Naive thymus-derived CD8-positive, alpha-beta T cell (primary cell): ENCODE measurements at places on chromosomes 16 and 17. TPM values are rescaled to one million over a fixed set of nuclear protein-coding genes. Genes with fewer than 3 reads are reported as not detected.

DNA sequence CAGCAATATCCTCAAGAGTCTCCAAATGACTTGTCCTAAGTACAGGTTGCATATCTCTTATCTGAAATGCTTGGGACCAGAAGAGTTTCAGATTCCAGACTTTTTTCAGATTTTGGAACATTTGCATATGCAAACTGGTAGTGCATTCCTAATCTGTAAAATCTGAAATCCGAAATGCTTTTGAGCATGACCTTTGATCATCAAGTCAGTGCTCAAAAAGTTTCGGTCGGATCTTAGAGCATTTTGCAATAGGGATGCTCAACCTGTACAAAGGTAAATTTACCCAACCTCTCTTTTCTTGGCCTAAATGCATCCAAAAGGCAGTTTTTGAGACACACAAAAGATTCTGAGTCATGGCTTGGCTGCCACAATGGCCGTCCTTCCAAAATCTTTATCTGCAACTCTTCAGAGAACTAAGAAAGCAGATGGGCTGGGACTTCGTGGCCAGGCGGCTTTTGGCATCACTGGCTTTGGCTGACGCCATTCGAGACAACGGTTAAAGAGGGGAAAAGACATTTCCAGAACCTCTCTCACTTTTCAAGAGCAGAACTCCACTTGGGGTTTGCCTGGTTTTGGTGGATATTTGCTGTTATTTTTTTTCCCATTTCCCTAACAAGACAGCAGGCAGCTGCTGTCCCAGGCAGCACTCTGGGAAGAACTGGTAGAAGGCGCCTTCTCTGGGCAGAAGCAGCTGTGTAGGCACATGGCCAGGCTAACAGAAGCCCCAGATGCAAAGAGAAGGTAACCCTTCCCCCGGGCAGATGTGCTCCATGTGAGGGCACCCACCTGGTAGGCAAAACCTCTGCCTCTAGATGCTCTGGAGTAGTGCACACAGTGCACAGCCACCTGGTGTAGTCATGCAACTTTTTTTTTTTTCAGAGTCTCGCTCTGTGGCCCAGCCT is 8.9 kb downstream of the CPPED1 start:
- no peak for DNase-seq
- H3K4me3 ChIP-seq, result no peak overlapping the region
- peaks cover 8% of the 10 kb centered on the region for H3K36me3 ChIP-seq
- H3K27me3 ChIP-seq, result no peaks in the 10 kb centered on the region

DNA sequence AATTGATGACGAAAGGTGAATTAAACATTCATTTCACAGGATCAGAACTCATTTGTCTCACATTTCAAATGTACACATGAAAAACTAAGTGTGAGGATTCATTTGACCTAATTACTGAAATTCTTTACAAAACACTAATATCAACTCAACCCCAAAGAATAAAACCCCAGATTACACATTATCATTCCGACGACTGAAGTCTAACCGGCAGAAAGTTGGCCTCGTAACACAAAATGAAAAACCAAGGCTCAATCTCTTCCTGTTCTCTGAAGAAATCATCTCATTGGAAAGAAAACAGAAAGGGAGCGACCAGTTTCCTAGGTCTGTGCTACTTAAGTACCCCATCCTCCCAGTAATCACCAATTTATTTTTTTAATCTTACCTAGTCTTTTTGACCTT is 1.8 kb downstream of the JPT1 start:
- H3K27me3 ChIP-seq, result no peaks in the 10 kb centered on the region
- H3K4me3 ChIP-seq, result peak overlapping the region; percentile 91
- H3K36me3 ChIP-seq, result no peaks in the 10 kb centered on the region
- peaks cover 37% of the 10 kb centered on the region for H3K4me1 ChIP-seq

- no peaks in the 10 kb centered on the region for H3K36me3 ChIP-seq
- H3K4me3 ChIP-seq, result no peak overlapping the region
Measured at GRCh38 chr16:56228476-56228875, 37.2 kb downstream of the GNAO1 start.

DNA sequence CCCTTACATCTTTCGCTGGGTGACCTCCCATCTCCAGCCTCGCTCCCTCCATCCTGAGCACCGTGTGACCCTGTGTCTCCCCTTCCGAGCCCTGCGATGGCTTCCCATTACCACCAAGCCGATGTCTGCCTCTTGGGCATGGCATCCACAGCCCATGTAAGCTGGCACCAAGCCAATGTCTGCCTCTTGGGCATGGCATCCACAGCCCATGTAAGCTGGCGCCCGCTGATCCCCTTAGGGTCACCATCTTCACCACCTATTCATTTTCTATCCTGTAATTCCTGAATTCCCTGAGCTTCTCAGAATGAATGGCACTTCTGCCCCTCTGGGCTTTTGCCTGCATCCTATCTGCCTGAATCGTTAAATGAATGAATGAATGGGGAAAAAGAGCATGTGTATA is 478.2 kb upstream of the CCL2 start:
- no peak for DNase-seq
- peaks cover 39% of the 10 kb centered on the region for H3K27me3 ChIP-seq
- H3K4me3 ChIP-seq, result no peak overlapping the region
- H3K36me3 ChIP-seq, result no peaks in the 10 kb centered on the region
- H3K4me1 ChIP-seq, result peaks cover 2% of the 10 kb centered on the region

DNA sequence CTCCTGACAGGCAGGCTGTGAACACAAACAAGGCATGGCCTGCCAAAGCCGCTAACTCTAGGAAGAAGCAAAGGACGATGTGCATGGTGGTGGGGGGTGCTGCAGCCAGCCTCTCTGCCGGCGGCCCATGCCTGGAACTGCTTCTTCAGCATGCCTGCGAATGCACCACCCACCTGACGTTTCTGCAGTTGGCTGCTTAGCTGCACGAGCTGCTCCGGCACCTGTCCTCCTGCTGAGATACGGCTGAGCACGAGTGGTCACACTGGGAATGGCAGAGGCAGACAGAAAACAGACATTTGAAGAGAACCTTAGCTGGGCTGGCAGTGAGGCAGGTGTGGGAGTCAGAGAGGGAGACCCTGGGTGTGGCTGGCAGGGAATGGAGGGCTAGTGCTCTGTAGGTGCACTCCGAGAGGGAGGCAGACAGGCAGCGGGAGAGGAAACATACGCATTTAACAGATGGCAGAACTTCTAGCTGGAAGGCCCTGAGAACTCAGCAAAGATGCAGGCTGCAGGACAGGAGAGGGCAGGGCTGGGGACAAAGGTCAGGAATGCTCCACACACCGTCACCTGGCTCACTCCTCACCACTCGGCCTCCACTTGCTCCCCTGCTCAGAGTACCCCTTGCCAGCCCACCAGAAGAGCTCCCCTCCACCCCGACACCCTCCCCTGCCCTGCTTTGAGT is 5.2 kb downstream of the FLCN start:
- H3K4me1 ChIP-seq, result peaks cover 35% of the 10 kb centered on the region
- H3K4me3 ChIP-seq, result no peak overlapping the region
- H3K36me3 ChIP-seq, result peaks cover 59% of the 10 kb centered on the region
- H3K27me3 ChIP-seq, result no peaks in the 10 kb centered on the region

DNA sequence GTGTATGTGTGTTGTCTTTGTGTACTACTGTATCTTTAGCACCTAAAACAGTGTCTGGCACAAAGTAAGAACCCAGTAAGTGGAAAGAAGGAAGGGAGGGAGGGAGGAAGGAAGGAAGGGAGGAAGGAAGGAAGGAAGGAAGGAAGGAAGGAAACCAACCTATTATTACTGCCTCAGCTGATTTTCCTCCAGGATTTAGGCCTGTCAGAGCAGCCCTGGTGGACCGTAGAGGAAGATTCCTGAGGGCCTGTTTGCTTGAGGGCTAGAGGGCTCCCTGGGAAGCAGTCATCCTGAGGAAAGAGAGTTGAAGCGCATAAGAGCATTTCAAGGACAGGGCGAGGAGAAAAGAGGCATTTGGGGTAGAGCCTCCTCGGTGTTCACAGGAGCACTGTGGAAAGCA is 61.5 kb downstream of the WSB1 start:
- H3K27ac ChIP-seq, result no peak overlapping the region
- no peak overlapping the region for H3K4me3 ChIP-seq

DNA sequence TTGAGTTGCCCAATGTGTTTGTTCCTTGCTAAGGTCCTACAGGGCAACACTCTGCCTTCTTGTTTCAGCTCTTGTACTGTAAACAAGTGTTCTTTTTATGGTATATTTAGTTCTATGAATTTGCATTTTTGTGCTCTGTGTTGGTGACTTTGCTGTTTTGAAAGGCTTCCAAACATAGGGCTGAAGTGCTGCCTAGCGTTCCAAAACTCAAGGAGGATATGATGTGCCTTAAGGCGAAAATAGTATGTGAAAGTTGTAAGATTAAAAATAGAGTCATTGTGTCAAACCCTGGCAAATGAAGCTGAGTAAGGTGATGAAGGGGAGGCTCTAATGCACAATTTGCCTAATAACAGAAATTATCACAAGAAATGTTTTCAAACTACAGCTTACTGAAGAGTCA is 372.7 kb upstream of the TOM1L1 start:
- H3K4me3 ChIP-seq, result no peak overlapping the region
- H3K27ac ChIP-seq, result no peak overlapping the region
- H3K4me1 ChIP-seq, result no peaks in the 10 kb centered on the region
- H3K36me3 ChIP-seq, result no peaks in the 10 kb centered on the region
- H3K27me3 ChIP-seq, result no peaks in the 10 kb centered on the region

GRCh38 chr17:28053044-28053670 is 10.7 kb downstream of the NLK start:
- no peak for DNase-seq
- peaks cover 37% of the 10 kb centered on the region for H3K4me1 ChIP-seq
- H3K36me3 ChIP-seq, result no peaks in the 10 kb centered on the region
- no peaks in the 10 kb centered on the region for H3K27me3 ChIP-seq

- H3K4me3 ChIP-seq, result no peak overlapping the region
- no peaks in the 10 kb centered on the region for H3K36me3 ChIP-seq
- no peak for DNase-seq
- H3K4me1 ChIP-seq, result no peaks in the 10 kb centered on the region
- peaks cover 27% of the 10 kb centered on the region for H3K27me3 ChIP-seq
Measured at GRCh38 chr16:87053016-87053982, 263.9 kb downstream of the C16orf95 start.

- no peak overlapping the region for H3K4me3 ChIP-seq
- H3K27ac ChIP-seq, result no peak overlapping the region
- H3K4me1 ChIP-seq, result no peaks in the 10 kb centered on the region
- H3K36me3 ChIP-seq, result no peaks in the 10 kb centered on the region
Measured at GRCh38 chr16:87812200-87812656, 46.4 kb upstream of the KLHDC4 start.

GRCh38 chr16:58842746-58843145 is 108.6 kb upstream of the GOT2 start:
- peaks cover 5% of the 10 kb centered on the region for H3K27me3 ChIP-seq
- H3K27ac ChIP-seq, result no peak overlapping the region
- no peak overlapping the region for H3K4me3 ChIP-seq
- no peak for DNase-seq
- no peaks in the 10 kb centered on the region for H3K4me1 ChIP-seq

- H3K4me3 ChIP-seq, result no peak overlapping the region
- no peak for DNase-seq
- H3K4me1 ChIP-seq, result peaks cover 16% of the 10 kb centered on the region
- H3K27me3 ChIP-seq, result no peaks in the 10 kb centered on the region
- H3K27ac ChIP-seq, result no peak overlapping the region
Measured at GRCh38 chr16:21592191-21592590, 7.2 kb upstream of the METTL9 start.

Gene ASPHD1
- not detected for total RNA-seq

Gene TNFRSF17
- 0.63 TPM for total RNA-seq

Gene MSLN
- not detected for total RNA-seq

Gene TMEM170A
- total RNA-seq, result 53.2 TPM

Gene RNU2-1
- total RNA-seq, result 8,904 TPM

Gene EFCAB5
- total RNA-seq, result 1.5 TPM
